Thymus (tissue), 14 donors: ENCODE measurements at places on chromosomes 7 and 10. TPM values are rescaled to one million over a fixed set of nuclear protein-coding genes. Genes with fewer than 3 reads are reported as not detected.

The PDE6C gene
- total RNA-seq, result not detected

DNA sequence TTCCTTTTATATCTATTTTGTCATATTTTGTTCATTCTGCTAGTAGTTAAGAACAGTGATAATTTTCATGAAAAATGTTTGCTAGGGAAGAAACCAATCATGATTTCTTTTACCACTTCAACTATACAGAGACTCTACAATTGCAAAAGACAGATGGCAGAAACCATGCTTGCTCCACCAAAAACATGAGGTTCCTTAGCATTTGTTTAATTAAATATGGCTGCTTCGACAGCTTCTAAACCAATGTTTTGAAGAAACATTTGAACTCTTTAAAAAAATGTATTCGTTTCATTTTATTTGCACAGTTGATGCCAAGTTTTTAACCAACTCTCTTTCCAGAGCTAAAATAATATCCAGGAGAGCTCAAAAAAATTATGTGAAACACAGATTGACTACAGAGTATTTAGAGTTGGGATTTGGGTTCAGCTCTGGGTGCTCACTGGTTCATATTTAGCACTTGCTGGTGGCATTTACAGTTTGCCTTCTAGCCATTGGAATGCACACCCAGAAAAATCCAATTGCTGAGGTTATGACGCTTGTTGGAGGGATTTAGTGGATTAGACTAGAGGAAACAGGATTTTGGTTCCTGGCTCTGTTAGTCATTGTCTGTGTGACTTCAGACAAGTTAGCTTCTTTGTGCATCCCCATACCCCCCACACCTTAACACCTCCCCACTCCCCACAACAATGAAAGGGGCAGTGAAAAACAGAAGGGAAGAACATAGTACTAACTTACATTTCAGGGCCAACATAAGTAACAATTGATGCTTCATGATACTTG lies 35.8 kb upstream of the SDHAF3 start:
- no peak for DNase-seq

GRCh38 chr10:24912215-24912614 lies 40.2 kb downstream of the PRTFDC1 start:
- no peak for DNase-seq

DNA sequence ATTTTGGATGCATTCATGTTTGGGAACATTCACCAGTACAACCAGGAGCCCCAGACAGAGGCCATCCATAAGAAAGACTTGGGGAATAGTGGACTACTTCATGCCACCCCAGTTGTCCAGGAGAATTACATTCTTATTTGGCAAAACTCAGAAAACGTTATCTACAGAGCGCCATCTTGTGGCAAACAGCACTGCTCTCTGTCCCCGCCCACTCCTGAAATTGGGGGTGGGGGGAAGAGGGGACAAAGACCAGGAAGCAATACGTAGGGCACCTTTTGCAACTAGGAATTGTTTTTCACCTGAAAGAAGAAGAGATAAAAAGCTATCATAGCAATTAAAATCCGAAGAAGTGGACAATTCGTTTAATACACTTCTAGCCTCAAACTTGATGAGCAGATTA lies 134.6 kb upstream of the MGMT start:
- peak; percentile 36 for DNase-seq

DNA sequence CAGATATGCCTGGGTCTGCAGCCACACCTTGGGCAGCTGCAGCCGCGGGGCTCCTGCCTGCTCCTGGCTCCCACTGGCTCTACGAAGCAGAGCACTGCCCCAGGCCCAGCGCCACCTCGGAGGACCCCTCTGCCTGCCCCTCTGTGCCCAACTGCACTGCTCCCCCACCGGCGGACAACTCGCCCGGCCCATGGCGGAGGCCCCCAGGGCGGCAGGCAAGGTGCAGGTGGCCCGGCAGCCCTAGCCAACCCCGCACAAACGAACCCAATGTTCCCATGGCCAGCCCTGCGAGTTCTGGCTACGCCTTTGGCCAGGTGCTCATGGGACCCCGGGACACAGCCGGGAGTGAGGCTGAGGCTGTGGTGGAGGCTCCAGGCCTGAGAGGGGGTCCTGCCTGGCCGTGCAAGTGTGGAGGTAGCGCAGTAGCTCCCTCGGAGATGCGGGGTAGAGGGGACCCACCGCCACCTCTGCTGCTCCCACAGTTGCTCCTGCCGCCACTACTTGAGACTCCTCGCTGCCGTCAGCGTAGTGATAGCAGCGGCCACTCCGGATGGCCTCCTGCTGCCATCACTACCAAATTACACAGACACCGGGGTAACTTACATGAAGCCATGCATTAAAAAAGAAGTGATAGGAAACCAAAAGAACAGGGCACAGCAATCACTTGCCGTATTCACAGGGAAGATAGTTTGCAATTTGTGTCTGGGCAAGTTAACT lies 97.3 kb upstream of the SP4 start:
- DNase-seq, result no peak

- DNase-seq, result no peak
Measured at GRCh38 chr10:34041871-34042270, 707.4 kb upstream of the NRP1 start.

DNA sequence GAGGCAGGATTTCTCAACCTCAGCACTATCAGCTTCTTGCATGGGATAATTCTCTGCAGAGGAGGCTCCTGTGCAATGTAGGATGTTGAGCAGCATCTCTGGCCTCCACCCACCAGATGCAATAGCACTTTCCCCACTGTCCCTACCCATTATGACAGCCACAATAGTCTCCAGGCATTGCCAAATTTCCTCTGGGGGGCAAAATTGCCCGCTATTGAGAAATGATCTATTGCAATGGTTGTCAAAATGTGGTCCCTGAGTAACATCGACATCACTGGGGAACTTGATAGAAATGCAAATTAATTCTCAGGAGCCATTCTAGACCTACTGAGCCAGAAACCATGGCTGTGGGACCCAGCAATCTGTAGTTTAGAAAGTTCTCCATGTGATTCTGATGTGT lies 7.0 kb downstream of the KCNK18 start:
- DNase-seq, result no peak

- no peak for DNase-seq
Measured at GRCh38 chr7:74306730-74307469, 17.7 kb downstream of the CLIP2 start.

The HABP2 gene
- 0.19 TPM for total RNA-seq

DNA sequence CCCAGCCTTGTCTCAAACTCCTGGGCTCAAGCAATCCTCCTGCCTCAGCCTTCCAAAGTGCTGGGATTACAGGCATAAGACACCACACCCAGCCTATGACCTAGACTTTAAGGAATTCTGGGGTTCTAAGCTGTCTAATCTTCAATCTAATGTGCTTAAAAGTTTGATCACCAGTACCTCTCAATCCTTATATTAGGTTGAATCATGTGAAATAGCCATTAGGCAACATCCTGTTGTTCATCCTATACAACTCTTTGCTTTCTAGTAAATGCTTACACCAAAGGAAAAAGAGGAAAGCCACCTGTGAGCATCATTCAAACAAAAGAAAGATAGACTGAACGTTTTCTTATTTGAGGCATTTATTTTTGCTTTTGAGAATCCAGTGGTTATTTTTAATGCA lies 56.0 kb downstream of the ATOH7 start:
- DNase-seq, result no peak

DNA sequence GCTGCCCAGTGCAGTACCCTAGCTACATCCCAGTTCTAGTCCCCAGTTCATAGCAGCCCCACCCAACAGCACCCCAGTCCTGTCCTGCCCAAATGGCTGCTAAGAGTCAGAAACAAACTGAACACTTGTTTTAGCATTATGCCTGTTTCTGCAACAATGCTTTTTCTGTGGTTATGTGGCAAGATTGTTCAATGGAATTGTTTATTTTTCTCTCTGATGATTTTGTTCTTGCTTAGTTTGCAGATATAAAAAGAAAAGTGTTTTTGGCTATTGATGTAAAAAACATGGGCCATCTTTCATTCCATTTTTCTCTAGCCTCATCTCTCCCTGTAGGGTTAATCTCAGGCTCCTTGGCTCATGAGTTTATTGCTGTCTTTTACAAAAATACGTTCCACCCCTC lies 42.5 kb downstream of the LRRC4 start:
- DNase-seq, result no peak

The TMEM196 gene
- total RNA-seq, result 0.05 TPM

DNA sequence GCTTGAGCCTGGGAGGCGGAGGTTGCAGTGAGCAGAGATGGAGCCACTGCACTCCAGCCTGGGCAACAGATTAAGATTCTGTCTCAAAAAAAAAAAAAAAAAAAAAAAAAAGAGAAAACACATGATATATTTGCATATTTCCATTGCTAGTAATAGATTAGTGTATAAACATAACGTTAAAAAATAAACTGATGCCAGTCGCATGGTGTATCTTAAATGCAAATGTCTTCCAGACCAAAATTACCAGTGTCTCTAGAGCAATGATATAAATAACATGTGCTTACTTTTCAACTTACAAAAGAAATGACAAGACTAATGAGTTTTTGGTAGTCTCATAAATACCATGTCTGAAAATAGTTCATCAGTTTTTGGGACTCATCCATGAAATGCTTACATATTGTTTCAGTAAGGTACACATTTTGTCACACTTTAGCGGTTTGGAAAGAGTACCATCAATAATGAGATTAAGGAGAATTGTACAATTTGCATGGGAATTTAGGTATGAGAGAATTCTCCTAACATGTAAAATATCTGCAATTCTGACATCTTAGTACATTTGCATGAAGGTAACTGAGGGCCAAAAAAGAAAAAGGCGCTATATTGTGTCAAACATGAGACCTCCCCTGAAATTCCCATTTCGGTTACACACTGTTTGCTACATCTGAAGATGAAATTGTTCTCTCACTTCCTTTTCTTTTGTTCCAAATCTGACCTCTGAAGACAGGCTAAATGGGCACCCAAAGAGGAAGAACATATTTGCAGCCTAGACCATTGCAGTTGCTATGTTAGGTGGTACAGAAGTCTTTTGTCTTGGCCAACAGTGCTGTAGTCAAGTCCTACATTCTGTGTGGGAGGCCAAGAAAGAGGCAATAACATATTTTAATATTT lies 51.5 kb upstream of the PIP4K2A start:
- no peak for DNase-seq

The MYH16 gene
- total RNA-seq, result 0.05 TPM

The AMZ1 gene
- total RNA-seq, result 0.05 TPM

The STEAP1 gene
- 0.33 TPM for total RNA-seq

- DNase-seq, result no peak
Measured at GRCh38 chr10:132069849-132070182, 4.1 kb downstream of the JAKMIP3 start.

GRCh38 chr10:102511583-102512274 lies 8.0 kb downstream of the SUFU start:
- DNase-seq, result peak; percentile 44

DNA sequence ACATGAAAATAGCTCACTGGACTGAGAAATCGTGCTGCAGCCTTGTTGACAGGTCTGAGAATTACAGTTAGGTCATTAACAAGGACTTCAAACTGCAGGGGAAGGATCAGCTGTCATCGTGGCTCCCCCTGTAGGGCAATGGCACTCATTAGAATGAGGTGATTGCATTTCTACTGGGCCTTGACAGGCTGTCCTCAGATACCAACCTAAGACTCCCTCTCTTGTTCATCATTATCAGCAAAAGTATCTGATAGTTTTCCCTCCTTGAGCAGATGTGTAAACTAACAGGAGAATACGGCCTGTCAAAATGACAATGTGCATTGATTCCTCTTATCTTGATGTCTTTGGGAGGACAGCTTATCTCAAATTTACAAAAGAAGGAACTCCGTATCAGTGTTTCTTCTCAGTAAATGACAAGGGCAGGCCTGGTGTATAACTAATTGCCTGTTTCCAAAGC lies 648.5 kb upstream of the LRRN3 start:
- no peak for DNase-seq

The ARMS2 gene
- not detected for total RNA-seq

DNA sequence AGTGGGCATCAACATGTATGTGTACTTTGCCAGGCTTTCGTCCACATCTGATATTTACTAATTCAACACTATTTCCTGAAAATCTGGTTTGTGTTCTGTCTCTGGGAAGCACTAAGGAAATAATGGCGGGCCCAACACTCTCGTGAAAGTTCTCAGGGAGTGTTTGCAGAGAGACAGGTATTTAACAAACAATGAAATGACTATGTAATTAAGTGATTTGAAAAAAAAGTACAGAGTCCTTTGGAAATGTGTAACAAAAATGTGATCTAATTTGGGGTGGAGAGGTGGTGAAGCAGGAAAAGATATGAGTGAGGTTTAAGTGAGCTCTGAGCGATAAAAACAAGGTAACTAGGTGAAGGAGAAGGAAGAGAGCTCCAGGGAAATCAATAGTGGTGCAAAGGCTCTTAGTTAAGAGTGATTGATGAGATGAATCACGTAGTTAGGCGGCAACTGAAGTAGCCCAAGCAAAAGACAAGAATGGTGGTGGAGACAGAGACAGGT lies 95.3 kb upstream of the DNAJB12 start:
- DNase-seq, result no peak

DNA sequence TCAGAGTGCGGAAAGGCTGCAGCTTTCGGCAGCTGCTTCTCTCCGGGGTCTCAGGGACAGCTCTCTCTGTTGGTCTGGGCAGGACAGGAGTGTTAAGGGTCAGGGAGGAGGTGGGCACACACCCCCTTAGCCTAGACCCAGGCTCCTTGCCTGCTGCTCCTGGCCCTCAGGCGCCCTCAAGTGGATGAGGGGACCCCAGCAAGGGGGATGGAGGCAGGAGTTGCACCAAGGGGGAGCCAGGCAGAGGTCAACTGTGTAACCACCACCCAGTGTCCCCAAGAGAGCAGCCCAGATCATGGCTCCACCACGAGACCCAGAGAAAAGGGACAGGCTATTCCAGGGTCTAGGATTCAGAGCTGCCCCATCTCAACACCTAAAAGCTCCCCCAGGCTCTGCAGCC lies 26.9 kb downstream of the SPOCK2 start:
- no peak for DNase-seq

The GRM8 gene
- 0.38 TPM for total RNA-seq

GRCh38 chr10:131635564-131636015 lies 265.2 kb upstream of the PPP2R2D start:
- DNase-seq, result no peak

The RET gene
- 0.33 TPM for total RNA-seq
